ENCODE measurements at places on chromosomes 6 and 20.

DNA sequence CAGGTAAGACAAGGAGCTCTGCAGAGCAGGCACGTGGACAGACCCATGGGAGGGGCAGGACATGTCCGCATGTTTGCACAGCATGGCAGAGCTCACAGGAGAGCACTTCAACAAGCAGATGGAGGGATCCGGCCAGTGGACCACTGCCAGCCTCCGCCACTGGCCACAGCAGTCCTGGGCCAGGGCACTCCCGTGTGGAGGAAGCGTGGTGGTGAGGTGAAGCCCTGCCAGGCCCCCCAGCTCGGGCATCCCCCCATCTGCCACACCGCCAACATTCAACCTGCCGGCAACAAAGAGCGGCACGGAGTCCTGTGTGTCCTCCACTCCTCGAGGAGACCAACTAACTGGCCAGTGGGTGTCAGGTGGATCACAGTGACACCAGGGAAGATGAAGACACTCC lies 104.3 kb upstream of the AGPAT4 start:
- DNase-seq = no peak

DNA sequence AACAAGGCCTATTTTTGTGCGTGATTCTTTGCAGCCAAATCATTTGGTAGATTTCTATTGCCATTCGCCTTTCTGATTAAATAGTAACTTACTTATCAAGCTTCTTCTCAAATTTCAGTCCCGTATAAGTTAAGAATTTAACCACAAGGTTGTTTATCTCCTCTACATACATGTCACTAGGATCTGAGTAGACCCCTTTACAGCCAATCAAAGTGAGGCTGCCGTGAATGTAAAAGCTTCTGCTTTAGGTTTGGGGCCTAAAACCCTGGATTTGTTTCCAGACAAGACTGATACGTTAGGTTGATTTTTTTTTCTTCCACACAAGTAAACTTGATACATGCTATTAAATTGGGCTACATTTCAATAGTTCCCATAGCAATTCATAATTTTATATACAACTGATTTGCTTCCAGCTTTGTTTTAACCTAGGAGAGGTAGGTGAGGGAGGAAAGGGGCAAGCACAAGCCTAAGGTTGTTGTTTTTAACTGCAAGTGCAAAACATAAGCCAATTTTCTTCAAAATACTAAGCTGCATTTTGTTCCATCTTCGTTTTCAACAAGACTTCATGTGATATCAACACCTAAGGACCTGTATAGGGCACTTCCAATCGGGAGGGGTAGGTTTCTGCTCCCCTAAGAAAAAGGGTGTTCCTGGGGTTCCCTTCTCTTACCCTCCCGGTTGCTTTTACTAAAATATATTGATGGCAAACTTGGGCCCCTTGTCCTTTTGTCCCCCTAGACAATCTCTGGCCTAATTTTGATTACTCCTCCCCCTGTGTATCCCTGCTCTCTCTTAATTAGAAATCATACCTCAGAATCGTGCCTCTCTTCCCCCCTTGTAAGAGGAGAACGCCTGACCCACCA lies 1.7 kb downstream of the RANBP9 start:
- no peak for DNase-seq

GRCh38 chr6:125188594-125189203 lies 35.1 kb downstream of the TPD52L1 start:
- no peak for DNase-seq

DNA sequence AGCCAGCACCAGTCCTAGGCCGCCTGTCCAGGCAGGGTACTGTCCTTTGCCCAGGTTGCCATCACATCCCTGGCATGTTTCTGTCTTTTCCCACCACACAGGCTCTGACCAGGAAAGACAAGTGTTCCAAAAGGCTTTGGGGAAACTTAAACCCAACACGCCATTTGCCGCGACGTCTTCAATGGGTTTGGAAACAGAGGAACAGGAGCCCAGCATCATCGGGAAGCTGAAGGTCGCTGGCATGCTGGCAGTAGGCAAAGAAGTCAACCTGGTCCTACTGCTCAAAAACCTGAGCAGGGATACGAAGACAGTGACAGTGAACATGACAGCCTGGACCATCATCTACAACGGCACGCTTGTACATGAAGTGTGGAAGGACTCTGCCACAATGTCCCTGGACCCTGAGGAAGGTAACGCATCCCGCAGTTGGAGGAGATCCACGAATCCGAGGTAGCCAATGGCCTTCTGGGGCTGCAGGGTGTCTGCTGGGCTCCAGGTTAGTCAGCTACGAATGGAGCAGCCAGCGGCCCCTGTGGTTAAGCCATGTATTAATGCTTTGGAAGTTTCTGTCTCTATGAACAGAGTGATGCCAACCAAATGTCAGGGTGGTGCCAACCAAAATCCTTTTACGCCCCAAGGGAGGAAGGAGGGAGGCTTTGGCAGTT lies 36.2 kb downstream of the TGM3 start:
- DNase-seq = no peak

- DNase-seq = no peak
Measured at GRCh38 chr6:7136859-7137334, 29.1 kb downstream of the RREB1 start.

DNA sequence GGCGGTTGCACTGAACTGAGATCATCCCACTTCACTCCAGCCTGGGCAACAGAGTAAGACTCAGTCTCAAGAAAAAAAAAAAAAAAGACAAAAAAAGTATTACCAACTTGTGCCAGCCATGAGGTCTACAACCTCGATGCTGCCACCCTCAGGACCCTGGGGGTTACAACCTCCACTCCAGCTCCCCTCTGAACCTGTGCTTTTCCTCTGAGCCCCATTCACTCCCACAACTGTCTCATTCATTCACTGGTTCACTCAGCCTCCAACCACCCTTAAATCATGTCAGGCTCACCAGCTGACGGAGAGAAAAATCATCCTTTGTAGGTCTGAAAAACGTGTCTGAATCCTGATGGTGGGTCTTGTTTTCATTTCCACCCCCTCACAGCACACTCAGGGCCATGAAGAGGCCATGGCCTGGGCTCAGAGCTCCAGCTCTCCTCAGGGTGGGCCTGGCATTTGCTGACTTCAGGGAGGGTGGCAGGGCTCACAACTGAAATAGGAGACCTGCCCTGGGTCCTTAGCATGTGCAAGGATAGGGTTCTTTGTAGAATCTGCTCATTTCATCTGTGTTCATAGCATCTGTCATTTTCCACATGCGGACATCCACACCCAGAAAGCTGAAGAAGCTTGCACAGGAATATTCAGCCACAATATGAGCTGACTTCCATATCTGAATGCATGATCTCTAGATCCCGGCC lies 1.9 kb upstream of the ULBP1 start:
- DNase-seq = no peak

- no peak for DNase-seq
Measured at GRCh38 chr6:100281471-100281901, 183.2 kb downstream of the SIM1 start.

DNA sequence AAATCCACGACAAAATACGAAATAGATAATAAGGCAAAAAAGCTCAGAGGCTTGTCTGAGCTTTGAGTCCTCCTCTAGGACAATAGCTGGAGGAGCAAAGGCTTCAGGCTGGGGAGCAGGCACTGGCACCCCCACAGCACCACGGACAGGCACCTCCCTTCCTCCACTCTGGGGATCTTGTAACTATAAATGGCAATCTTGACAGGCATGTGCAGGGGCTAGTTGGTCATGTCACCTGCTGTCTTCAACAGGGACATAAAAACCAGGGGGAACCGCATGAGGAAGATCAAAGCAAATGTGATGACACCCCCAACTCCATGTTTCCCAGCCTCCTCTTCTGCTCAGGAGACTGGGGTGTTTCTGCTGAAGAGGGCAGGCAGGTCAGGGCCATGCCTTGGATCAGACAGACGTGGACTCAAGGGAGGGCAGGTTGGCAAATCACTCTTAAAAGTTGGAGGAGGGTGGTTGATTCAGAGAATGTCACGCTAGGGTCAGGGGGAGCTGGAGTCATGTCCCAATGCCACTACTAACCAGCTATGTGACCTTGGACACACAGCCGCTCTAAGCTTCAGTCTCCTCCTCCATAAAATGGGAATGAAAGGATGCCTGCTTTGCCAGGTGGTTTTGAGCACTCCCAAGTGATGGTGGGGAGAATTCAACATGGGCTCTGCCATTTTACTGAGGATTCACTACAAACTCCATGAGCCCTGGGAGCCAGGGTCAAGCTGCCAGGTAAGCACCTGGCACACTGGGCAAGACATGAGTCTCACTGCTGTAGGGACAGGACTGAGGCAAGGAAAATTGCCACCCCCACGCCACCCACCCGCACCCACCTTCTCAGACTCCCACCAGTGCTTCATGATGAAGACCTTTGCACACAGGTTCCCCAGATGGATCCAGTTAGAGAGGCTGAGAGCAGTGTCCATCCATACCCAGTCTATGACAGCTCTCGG lies 48.0 kb downstream of the NPEPL1 start:
- no peak for DNase-seq

DNA sequence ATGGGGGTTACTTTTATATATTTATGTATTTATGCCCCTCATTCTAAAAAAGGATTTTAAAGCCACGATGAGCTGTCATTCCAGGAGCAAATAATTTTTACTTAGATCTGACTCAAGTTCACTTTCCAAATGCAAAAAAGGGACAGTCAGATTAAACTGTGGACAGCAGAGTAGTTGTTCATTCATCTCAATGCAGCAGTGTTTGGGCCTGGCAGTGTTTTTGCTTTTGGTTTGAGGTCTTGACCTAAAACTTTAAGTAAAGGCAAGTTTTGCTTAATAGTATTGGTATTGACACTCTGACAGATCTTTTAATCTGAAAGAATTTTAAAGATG lies 13.9 kb downstream of the JARID2 start:
- DNase-seq = no peak

DNA sequence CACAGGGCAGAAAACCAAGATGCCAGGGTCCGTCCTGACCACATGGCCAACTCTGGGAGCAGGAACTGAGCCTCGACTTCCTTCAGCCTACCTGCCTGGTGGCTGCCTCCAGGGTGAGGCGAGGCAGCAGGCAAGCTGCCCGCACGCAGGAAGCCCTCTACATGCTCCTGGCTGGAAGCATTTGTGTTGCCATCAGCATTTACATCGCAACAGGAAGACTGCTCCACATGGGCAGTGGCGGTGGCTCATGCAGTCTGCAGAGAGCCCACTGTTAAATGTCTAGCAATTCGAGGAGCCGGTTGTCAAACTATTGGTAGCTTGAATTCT lies 233.8 kb downstream of the SYNDIG1 start:
- DNase-seq = no peak

DNA sequence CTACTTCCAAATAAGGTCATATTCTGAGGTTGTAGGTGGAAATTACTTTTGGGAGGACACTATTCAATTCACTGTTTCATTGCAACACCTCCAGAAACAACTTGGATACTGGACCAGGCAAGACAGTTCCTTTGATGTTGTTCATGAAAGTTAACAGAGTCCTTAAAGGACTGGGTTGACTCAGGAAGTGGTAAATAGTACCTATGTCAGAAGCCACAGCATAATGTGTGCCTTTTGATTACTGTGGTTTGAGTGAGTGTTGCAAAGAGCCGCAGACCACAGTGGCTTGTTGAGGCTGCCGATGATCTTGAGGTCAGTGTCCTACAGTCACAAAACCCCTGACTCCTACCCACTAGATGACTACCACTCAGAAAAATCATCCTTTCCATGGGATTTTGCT lies 10.9 kb downstream of the IL20RA start:
- DNase-seq = peak; percentile 5

DNA sequence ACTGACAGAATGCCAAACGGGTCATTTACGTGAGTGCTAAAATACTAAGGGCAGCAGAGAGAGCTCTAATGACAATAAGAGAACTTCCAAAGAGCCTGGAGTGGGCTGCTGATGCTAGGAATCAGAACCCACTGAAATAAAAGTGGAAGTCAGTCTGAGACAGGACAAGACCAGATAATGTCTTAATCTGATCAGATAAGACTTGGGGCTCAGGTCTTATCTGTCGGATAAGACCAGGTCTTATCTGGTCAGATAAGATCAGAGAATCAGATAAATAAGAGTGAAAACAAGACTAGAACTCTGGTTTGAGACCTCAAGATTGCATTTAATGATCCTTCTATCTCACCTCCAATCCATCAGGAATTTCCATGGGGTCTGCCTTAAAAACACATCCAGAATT lies 18.6 kb downstream of the LRP11 start:
- DNase-seq = no peak

- no peak for DNase-seq
Measured at GRCh38 chr6:39048481-39049399, at the start of gene GLP1R. GLP1R (plus strand) TSS chr6:39048781; CDS start chr6:39048841, 60 bp downstream.

DNA sequence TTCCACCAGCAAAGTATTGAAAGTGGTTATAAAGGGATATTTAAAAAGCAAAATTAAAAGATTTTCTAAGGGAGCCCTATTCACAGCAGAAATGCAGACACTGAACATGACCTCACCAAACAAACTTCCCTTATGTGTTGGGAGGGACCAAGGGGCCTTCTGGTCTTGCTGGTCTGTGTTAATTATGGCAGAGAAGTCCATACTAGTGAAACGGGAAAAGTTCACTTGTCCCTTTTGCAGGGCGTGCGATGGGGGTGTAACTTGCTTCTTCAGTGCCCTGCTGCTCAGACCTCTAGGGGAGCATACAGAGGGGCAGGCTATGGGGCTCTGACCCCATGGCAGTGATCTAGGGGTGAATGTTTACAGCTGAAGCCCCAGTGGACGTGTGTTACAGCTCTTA lies 53.0 kb upstream of the ZNF337 start:
- no peak for DNase-seq

GRCh38 chr6:63269470-63269869 lies 50.3 kb downstream of the LGSN start:
- DNase-seq = no peak
